ENCODE measurements at places on chromosomes 2 and 18.

GRCh38 chr2:287911-288757 lies at the start of gene ALKAL2:
Gene ALKAL2, minus strand, starts transcription at chr2:288091. Its CDS starts 256 bp downstream, at chr2:287835.
- DNase-seq: peak; percentile 46

GRCh38 chr2:237446338-237446665 lies 32.3 kb upstream of the COL6A3 start:
- no peak for DNase-seq

DNA sequence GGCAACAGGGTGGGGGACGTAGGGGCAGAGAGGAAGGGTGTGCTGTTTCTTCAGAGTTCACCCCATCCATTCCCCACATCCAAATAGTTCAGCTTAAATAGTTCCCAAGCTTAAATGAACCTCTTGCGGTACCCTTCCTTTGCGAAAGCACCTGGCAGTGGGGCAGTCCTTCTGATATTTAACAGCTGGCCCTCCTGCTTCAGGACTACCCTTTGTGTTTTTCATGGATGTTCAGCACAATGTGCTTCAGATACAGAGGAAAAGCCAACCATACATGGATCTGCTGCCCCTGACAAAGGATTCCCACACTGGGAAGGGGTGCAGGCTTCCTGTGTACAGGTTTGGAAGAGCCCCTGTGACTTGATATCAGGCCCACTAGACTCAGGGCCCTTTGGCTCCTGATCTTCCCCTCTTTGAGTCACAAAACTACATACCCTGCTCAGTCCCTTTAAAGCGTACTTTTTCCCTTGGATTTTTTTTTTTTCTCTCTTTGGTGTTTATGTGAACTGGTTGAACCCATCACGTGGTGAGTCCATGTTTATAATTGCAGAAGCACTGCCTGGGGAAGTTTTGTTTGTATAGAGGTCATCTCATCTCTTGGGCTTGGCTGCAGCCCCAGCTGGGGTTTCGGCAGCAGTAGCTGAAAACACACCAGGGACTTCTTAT lies 45.3 kb upstream of the IGFBP5 start:
- DNase-seq: no peak

GRCh38 chr2:112163541-112163981 lies 25.4 kb downstream of the FBLN7 start:
- DNase-seq: no peak

GRCh38 chr2:237629739-237630138 lies 2.4 kb downstream of the LRRFIP1 start:
- peak; percentile 90 for DNase-seq

- DNase-seq: peak; percentile 5
These were observed 157.7 kb upstream of the SERPINE2 start for GRCh38 chr2:224196810-224197209.

DNA sequence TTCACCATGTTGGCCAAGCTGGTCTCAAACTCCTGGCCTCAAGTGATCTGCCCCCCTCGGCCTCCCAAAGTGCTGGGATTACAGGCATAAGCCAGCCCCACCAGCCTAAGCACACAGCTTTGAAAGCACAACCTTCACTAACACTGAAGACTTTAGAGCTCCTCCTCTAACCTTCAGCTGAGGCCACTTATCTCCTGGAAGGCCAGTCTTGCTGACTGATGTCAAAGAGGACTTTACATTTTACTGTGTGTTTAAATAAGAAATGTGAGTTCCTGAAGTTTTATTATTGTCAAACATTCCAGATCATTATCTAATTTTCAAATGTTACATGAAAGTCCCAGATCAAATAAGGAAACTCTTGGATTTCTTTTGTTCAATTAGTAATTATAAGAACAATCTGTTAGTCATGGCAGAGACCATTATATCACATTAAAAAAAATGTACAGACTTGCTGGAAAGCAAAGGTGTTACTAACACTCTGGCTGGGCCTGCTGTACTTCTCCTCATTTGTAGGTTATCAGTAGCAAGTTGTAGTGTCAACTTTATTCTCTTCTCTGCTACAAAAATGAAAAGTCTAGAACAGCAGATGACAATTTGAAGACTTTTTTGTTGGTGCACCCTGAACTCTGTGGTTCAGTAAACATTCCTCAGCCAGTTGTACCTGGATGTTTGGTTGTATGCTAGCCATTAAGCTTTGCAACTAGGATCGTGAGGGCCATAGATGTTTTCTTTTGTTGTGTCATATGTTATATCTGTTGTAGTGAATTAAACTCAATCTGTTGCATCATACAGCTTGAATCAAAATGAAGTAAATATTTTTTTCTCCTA lies 80.0 kb downstream of the AOX1 start:
- DNase-seq: no peak

DNA sequence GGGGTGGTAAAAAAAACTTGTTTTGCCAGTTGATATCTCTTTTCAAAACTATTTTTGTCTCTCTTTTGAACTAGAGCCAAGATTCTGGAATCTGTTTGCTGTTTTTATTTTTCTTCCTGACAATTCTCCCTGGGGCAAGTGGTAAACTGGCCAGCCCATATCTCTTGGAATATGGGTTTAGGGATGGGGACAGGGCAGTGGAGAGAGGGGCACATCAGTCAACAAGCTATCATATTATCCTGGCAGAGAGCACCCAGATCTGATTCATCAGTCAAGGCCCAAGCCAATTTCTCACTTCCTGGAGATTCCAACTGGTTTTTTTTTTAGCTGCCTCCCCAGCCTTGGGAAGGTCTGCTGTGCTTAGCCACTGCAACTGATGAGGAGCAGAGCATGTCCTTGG lies 52.3 kb downstream of the ARHGAP28 start:
- peak; percentile 55 for DNase-seq

DNA sequence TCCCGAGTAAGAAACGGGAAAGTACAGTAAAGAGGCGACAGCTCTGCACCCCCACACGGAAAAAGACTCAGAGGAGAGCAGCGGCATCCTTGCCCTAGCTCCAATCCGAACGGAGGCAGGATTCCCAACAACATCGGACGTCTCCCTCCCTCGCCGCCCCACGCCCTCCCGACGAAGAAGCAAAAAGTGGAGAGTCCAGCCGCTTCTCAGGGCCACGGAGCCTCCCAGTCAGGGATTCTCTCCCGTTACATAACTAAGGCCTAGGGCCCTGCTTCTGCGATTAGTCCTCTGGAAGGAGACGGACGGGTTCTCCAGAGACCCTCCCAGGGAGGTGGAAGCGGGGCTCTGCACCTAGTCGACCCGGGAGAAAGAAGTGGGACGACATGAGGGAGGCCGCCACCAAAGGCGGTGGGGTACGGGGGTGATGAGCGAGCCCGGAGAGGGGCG lies 587 bp downstream of the SUMO1 start:
- peak; percentile 87 for DNase-seq

DNA sequence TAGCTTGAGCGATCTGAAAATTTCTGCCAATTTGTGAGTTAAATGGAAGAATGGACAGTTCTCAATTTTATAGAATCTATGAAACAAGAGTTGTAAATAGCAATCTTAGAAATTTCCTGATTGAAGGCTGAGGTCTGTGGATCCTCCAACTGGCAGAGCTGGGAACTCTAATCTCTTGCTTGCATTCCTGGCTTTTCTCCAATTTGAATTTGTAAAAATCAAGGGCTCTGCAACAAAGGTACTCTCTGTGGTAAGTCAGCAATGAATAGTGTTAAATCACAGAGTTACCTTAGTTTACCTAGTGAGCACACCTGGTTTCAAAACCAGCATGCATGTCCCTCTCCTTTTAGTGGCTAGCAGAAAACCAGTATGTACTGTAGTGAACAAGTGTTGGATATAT lies 1070.5 kb downstream of the TDRD15 start:
- DNase-seq: no peak

GRCh38 chr2:179107737-179108136 lies 57.8 kb upstream of the CCDC141 start:
- DNase-seq: peak; percentile 58

GRCh38 chr18:42038936-42039335 lies 83.9 kb downstream of the PIK3C3 start:
- DNase-seq: peak; percentile 87

DNA sequence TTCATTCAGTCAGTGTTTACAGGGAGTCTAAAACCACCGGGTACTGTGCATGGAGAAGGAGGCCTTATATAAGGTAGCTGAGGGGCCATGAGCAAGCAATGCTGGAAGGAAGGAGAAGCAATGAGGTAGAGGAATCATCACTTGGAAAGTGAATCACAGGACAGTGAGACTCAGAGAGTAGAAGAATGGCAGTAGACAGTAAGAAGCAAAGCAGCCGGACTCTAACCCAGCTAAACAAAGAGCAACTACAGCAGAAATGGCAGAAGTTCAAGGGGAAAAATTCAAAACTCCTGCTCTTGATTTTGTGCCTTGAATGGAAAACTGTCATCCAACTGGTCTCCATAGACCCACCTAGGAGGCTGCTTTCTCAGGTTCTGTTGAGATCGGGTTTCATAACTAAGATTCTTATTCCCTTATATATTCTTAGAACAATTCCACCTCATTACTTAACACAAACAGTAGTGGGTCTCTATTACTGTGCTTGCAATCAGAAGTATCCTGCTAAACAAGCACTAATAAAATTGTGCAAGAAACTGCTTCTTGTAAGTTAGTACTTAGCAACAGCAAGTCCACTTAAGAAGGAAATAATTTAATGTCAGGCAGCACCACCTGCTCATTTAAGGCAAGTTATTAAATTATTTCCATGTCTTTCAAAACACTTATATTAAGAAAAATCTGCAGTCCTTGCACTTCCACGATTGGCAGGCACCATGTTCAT lies 68.0 kb downstream of the RBMS1 start:
- DNase-seq: peak; percentile 90

DNA sequence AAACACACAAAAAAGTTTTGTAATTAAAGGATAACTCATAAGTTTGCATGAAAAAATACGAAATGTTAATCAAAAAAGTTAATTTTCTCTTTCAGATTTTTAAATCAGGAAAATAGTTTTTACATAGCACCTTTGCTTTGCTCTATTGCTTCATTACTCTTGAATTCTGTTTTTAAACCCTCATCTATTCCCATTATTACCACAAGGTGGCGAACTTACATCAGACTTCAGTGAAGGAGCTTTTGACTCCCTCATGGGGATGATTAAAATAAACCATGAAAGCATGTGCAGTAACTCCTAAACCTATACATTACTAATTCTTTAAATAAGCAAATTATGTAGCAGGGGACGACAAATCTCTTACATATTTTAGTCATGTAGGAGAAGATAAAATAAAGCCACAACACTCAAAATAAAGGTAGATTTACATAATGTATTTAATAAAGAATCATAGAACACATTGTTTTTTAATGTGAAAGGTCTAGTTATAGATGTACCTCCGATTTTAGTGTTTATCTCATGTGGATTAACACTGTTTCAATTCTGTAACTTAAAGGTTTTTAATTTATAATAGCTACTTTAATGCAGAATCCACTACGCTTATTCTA lies 105.2 kb downstream of the NETO1 start:
- DNase-seq: peak; percentile 65

DNA sequence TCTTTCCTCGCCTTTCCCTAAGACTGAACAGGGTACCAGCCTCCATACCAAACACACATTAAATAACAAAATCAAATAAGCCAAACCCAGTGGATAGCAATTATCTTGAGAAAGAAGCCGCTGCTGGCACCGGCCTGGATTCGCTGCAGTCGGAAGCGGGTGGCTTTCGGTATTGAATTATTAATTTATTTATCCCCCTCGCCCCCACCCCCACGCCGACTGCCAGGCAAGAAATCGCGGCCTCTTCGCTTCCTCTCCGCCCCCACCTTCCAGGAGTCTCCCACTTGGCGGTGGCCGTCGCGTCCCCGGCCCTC lies 370 bp upstream of the ZNF804A start:
- no peak for DNase-seq

- no peak for DNase-seq
These were observed 52.5 kb downstream of the SDC1 start for GRCh38 chr2:20172273-20173055.

DNA sequence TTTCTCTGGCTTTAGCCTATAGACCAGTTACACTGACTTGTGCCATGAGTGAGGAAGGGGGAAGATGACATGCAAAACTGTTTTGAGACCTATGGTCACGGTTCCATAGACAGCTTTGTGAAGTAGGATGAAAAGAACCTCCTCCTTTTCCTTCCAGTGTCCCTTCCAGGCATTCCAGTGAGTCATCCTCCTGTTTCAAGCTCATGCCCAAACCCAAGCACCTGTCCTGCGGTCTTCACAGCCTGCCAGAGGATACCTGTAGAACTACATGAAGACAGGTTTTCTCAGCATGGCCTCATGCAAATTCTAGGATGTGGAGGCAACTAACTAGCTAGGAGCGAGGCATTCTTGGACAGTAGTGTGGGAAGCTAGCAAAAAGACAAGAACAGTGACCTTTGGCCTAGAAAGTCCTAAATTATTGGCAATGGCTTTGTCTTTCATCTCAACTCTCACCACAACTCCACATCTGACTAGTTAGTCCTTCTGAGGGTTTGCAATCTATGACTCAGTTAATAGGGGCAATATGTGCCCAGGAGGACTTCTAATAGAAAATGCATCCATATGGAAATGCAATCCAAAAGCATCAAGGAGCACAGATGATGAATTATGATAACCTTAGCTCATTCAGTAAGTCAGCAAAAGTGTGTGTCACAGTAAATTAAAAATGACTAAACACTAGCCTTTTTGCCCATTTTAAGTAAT lies 154.7 kb downstream of the RBM43 start:
- peak; percentile 45 for DNase-seq

Data from GM23248 (cell line).